Activated effector memory CD4-positive, alpha-beta T cell treated with Interleukin-2 at 50 U/mL for 16 hours (primary cell): ENCODE measurements at places on chromosomes 7 and 10.

- peak; percentile 62 for DNase-seq
These were observed at the start of gene DENND10 for GRCh38 chr10:119103903-119104653. TSS of gene DENND10 (plus strand) at chr10:119104113. CDS start at chr10:119104143, 30 bp downstream.

DNA sequence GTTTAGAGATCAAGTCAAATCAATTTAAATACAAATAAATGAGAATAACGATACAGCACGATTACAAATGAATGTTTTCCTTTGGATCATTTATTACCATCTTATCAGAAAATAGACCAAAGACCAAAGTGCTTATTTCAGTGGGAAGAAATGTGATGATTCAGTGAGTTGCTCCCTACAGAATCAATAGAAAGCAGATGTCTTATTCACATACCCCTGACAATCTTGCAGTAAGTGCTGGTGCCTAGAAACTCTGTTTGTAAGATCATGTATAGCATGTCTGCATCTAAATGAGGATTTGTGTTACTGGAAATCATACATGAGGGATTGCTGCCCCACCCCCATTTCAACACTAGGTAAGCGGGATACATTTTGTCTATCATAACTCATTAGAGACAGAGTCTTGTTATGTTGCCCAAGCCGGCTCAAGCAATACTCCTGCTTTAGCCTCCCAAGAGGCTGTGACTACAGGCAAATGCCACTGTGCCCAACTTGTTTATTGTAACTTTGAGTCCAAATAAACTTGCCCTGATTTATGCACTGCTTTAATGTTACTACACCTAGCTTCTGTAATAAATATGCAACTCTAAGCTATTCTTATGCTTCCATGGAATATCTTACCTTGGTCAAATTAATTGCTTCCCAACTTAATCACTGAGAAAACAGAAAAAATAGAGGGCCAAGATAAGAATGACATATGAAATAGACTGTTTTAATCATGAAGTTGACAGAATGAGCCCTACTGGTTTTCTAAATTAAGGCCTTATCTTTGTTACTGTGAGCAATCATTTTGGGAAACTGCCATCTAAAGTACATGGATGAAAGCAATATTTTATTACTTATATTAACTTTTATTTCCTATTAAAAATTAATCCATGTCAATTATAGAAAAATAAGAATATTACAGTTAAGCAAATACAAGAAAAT, 82.5 kb downstream of the AHR start:
- DNase-seq = no peak

DNA sequence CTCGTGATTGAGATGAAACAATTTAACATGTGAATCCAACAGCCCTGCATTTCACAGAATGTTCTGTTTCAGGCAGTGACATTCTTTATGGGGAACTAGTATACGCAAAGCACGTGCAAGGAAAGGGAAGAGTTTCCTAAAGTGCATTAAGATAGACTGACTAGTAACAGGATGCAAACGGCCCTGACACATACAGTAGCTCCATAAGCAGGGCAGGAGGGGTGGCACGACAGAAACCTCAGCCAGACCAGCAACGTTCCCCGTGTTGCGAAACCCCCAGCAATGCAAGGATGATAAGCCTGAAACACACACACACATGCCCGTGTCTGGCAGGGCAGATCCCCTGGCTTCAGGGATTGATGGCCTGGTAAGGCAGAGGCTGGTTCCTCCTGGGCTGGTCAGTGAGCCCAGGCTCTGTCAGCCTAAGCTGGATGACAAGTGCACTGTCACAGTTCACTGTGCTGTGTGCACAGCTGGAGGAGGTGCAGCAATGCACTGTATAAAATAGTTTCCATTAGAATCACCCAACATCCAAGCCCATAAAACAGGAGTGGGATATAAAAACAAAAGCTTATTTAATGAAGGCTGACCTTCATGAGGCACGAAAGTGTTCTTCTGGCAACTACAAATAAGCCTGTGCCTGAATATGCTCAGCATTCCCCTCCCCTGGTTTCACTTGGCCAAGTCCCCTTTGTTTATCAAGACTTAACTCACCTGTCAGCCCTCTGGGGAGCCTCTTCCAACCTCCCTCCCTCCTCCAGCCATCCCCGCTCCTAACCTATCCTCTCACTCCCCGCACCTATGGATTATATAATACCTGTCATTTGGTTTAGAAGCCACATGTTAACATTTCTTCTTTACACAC, 88.8 kb downstream of the GSAP start:
- DNase-seq = no peak

DNA sequence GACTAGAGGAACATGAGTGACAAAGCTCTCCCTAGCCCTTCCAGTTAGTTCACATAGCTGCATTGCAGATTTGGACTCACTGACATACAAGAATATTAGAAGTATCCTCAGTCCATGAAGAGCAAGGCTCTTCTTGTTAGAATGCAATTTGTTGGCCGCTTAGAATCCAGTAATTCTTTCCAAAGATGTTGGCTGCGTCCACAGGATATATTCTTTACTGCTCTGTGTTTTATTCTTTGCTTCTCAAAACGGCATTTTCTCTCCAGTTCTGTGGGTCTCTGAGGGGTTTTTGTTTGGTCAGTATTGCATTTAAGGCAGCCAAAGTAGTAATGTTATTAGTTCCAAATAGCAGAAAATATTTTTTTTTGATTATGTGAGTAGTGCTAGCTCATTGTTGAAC, 588.6 kb downstream of the DNAJB9 start:
- no peak for DNase-seq
